Stimulated activated CD4-positive, alpha-beta T cell treated with anti-CD3 and anti-CD28 coated beads, Interleukin-4, amount 100 ng/mL, for 24 hours (primary cell): ENCODE measurements at places on chromosomes 7 and 10.

DNA sequence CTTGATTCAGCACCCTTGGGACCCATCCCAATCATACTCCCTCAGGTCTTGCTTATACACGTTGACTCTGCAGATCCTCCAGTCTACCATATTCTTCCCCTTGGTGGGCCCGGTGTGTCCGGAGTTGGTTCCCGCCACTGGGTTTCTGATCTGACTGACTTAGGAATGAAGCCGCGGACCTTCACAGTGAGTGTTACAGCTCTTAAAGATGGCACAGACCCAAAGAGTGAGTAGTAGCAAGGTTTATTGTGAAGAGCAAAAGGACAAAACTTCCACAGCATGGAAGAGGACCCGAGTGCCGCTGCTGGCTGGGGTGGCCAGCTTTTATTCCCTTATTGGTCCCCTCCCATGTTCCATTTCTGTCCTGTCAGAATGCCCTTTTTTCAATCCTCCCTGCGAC is 5.9 kb upstream of the GDF10 start:
- DNase-seq: no peak

- DNase-seq: peak; percentile 9
Measured at GRCh38 chr10:102776779-102777456, 33.2 kb downstream of the WBP1L start.

GRCh38 chr7:100694098-100694745 is at the start of gene GIGYF1:
Gene GIGYF1, minus strand, starts transcription at chr7:100694250. Its CDS starts 6,012 bp downstream, at chr7:100688238.
- DNase-seq: peak; percentile 71

- no peak for DNase-seq
Measured at GRCh38 chr10:13820119-13820963, 233.6 kb downstream of the PRPF18 start.

GRCh38 chr10:60206735-60207134 is 182.9 kb downstream of the ANK3 start:
- DNase-seq: no peak

DNA sequence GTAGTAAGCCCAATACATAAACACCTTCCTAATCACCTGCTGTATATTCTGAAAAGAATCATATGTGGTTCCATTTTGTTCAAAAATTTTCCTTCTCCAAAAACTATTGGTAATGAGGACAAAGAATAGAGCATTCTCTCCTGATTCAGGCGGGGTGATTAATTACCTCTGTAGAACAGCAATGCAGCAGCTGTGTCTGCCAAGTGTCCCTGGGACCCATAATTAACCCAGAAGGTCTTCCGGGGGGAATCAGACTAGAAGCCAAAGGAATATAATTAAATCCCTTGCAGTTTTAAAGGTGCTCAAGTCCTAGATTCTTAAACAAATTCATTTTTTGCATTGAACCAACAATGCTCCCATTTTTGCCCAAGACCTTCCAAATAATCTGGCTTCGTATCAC is 60.3 kb upstream of the ABLIM1 start:
- DNase-seq: no peak

GRCh38 chr10:80473692-80474596 is 19.8 kb downstream of the TSPAN14 start:
- no peak for DNase-seq

DNA sequence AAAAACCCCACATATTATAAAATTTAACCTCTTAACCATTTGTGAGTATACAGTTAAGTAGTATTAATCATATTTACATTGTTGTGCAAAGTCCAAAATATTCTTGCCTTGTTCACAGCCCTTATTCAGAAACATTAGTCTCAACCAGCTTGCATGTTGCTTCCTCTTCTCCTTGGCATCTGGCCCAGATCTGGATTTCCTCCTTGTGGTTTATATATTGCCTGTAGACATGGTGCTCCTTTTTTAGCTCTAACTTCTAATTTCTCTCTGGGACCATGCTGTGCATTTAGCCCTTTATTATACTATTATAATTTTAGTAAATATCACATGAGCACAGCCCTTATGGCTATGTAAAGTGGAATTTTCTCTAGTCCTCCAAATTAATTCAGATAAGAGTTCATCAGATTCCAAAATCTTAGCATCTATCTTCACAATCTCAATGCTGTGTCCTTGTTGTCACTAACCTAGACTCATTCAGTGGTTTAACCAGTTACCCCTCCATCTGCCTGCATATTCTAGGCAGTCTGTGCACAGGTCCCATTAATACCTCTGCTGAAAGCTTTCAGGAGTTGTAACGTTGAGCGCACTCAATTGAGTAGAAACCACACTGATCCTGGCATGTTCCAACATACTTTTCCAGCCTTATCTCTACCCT is 7.9 kb downstream of the CPED1 start:
- peak; percentile 10 for DNase-seq

DNA sequence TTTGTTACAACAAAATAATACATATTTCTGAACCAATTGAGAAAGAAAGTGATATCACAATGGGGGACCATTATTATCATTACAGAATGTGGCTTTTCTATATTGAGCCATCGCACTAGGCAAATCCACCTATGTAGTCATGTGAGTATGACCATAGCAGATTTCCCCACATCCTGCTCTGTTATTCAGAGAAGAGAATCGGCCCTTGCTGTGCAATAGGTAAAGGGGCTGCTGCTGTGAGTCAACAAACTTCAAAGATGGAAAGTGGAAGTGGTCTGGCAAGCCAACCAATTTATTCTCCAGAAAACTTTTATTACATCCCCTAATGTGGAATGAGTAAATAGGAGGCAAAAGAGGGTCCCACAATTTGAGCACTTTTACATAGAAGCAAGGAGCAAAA is 573.4 kb downstream of the ETV1 start:
- DNase-seq: no peak

DNA sequence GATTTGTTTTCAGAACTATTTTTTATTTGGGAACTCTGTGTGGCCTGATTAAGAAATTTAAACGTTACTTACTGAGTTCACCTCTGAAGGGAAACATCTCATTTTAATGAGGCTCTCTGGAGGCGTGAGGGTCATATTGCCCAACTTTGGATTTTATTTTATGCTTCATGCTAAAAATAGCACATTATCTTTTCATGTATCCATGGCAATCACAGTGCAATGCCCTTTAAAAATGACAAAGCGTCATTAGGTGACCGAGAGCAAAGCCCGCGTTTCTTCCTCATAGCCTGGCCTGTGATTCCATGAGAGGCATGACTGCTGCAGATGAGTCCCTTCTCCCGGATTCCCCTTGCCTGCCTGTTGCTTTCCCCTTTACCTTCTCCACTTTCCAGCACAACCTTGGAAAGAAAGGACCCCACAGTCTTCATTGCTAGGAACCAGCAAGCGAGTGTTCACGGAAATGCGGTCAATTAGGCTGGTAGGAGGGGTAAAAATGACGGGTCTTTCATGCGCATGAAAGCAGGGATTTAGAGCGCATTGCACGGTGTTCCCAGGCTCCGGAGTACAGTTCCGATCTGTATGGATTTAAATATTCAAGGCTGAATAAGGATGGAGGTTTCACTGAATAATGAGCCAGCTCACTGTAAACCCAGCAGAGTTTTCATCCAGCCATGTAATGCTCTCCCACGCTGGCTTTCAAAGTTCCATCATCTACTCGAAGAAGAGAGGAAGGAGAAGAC is 98.2 kb upstream of the PITRM1 start:
- DNase-seq: no peak

GRCh38 chr10:8511026-8511425 is 456.5 kb downstream of the GATA3 start:
- no peak for DNase-seq

DNA sequence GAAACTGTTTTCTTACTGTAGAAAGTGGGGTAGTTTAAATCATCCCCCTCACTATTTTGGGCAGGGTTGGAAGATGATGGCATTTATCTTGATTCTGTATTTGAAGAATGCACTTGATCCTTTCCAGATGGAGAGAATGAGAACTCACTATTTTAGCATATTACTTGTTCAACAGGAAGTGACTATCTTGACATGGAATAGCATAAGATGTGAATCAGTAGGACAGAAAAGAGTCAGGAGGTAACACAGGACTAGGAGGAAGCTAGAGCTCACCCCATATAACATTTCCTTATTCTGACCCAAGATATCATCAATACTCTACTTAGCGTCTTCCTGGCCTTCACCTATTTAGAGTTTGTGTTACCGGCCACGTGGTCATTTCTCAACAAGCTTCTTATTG is 400.2 kb downstream of the PHTF2 start:
- DNase-seq: no peak

DNA sequence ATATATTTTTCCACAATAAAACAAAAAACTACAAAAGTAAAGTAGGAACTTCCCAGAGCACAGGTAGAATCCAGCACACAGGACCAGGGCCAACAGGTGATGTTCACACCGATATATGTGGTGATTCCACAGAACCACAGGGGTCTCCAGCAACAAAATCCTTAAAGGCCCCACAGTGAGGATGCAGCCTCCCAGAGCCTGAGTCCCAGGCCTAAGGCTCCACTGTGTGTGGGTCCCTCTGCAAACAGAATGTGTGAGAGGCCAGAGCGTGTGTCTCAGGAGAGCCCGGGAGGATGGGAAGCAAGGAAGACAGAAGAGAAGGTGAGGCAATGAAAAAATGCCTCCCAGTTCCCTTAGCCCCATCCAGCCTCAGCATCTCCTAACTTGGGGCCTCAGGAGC is 173.9 kb downstream of the GRID1 start:
- DNase-seq: no peak

DNA sequence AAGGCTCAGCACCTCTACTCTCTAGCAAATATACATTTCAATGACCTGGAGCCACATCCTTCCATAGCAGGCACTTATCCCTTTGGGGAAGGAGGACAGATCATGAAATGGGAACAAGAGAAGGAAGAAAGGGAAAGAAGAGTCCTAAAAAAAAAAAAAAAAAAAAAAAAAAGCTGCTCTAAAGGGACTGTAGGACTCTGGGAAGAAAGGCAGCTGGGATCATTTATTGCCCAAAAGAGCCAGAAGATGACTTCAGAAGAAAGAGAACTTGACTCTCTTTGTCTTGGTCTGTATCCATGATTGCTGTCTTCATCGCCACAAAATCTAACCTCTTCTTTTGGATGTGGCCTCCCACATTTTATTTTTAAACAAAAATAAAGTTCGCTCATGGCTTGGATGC is 203.6 kb upstream of the CELF2 start:
- DNase-seq: no peak

DNA sequence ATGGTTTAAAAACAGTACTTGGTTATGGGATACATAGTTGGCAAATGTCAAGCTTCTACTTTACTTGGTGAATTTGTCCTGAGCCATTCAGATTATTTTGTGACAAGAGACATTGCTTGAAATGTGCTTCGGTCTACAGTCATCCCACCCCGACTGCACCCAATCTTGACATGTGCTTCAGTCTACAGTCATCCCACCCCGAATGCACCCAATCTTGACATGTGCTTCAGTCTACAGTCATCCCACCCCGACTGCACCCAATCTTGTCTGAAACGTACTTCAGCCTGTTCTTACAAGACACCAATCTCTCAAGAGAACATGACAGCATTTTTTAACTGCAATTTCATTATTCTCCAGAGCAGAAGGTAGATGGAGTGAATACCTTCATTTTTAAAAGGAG is 47.8 kb downstream of the PRKCQ start:
- no peak for DNase-seq

DNA sequence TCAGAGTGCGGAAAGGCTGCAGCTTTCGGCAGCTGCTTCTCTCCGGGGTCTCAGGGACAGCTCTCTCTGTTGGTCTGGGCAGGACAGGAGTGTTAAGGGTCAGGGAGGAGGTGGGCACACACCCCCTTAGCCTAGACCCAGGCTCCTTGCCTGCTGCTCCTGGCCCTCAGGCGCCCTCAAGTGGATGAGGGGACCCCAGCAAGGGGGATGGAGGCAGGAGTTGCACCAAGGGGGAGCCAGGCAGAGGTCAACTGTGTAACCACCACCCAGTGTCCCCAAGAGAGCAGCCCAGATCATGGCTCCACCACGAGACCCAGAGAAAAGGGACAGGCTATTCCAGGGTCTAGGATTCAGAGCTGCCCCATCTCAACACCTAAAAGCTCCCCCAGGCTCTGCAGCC is 26.9 kb downstream of the SPOCK2 start:
- DNase-seq: no peak
